Fibroblast of skin of right quadriceps (primary cell): ENCODE measurements at places on chromosomes 3 and 15.
A peak's percentile ranks its signal among the peaks of the same experiment; 100 is the strongest.

GRCh38 chr3:146052056-146052790, 108.8 kb downstream of the PLOD2 start:
- no peak for DNase-seq

DNA sequence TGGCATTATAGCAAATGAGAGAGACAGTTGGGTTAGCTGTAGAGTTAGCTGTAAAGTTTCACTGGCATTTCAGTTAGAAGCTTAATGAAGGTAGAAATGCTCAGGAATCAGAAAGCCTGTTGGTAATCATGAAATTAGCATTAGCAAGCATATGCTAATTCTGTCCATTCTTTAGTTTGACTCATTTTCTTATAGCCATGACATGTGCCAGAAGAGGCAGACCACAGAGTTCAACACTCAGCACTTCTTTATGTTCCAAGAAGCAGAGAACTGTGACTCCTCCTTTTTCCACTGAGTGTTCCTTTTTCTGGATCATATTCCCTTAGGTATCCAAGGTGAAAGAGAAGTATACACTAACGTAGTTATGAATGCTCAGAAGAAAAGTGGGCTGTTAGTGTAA, 276.2 kb upstream of the SGO1 start:
- DNase-seq: no peak

DNA sequence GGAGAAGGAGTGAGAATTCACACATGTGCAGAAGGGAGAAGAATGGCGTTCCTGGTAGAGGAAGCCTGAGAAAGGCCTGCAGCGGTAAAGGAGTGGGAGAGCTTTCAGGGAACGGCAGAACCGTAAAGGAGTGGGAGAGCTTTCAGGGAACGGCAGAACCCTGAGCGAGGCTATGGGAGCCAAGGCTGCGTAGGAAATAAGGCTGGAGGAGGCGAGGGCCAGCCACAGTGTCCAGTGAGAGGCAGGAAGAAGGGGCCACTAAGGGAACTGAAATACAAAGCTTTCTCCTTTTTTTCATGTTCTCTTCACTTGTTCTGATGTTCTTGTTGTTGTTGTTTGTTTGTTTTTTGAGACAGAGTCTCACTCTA, 41.6 kb downstream of the GOLGA6L10 start:
- no peak for DNase-seq

GRCh38 chr3:121072133-121072532, 164.1 kb downstream of the STXBP5L start:
- DNase-seq: no peak

GRCh38 chr3:119297169-119297568, 3.0 kb downstream of the ARHGAP31 start:
- DNase-seq: peak; percentile 70

GRCh38 chr3:46917257-46917656, 39.7 kb downstream of the PTH1R start:
- no peak for DNase-seq

GRCh38 chr3:108970561-108970960, 16.9 kb upstream of the GUCA1C start:
- DNase-seq: no peak

DNA sequence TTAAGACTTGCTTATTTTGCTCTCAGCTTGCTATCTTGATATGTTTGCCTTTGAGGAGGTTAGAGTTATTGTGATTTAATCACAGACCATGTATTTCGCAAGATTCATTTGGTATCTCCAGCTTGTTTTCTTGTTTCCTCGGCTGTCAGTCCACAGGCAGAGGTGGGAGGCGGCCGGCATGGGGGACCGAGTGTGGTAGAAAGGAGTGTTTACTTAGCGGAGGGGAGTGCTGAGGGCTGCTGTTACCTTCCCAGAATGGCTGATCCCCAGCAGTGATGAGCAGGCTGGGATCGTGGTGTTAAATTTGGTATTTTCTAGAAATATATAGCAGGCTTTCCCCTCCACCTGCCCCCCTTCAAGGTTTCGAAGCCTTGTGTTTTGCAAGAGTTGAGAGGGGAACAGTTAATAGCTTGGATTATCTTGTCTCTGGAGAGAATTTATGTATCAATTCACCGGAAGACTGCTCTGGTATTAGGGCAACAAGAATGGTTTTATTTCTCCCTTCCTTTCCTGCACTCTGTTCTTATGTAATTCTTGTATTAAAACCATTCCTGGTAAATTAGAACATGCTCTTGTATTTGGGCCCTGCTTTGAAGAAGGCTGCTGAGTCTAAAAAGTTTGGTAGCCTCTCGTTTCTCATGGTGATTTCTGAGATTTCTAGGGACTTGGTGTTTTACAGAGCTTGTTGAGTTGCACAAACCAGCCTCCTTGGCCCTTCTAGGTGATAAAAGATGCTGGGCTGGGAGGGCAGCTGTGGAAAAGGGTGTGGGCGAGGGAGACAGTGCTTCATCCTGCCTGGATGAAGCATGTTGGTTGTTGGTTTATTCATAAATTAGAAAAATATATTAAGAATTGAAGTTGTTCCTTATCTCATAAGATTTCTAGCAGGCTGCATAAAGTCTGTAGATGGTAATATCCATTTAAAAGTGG, 151.4 kb downstream of the IGF1R start:
- DNase-seq: peak; percentile 76

DNA sequence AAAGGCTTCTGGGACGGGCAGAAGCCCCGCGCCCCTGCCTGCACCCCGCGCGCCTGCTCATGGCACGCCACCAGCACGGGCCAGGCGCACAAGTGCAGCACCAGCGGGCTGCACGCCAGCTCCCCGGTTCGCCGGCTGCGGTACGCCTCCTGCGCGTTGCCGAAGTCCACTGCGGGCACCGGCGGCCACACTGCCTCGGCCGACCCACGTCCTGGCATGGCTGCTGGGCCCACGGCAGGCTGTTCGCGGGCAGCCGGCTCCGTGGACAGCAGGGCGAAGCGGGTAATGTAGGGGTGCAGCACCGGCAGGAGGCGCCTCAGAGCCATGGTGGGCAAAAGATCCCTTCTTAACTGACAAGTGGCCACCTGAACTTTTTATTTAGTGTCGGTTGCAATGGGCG, 34.8 kb downstream of the MCCC1 start:
- no peak for DNase-seq

DNA sequence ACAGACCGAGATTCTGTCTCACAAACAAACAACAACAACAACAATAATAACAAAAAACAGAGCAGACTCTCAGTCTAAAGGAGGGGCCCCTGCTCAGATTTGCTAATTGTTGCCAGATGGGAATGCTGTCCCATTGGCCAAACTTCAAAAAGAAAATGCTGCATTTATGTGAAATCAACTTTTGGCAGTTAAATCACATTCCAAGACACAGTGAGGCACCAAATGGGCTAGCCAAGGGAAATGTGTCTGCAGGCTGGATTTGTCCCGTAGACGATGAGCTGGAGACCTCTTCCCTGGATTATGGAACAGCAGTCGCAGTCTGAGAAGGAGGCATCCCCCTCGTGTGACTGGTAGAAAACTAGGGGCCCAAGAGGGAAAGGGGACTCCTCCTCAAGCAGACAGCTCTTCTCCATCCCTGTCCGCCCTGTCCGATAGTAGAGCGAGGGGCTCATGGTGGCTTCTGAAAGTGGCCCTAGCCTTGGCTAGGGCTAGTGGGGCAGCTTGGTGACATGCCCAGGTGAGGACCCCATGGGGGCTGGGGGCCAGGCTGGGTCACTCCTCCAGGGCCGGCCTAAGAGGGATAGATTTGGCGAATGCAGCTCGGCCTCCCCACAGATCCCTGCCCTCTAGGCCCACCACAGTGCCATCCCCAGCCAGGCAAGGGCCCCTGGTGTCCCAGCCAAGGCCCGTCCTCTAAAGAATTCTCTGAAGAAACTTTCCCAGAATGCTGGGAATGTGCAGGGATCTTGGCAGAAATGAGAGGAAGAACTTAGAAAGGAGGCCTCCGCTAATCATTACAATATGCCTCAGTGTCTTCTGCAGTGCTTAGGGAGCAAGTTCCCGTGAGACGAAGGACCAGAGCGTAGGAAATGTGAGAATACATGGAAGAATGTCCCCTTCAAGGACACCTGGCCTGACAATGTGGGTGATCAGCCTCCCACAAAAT, 2.0 kb downstream of the SLC22A14 start:
- DNase-seq: peak; percentile 84

DNA sequence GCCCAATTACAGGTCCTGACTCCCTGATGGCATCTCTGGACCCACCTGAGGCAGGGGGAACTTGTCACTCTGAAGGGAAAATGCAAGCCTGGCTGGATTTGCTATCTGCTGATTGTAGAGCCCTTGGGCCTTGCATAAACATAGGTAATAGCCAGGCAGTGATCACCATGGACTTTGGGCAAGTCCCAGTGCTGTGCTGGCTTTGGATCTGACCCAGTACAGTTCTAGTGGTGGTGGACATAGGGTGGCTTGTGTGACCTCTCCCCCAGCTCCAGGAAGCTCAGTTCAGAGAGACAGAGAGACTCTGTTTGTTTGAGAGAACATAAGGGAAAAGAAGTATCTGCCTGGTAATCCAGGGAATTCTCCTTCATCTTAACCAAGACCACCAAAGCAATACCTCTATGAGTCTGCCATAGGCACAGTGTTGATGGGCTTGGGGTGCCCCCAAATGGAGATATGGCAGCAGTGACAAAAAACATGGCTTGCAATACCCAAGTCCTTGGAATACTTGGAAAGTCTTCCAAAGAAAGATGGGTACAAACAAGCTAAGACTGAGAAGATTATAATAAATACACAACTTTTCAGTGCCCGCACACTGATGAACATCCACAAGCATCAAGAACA, 348.5 kb downstream of the PYDC2 start:
- peak; percentile 20 for DNase-seq

DNA sequence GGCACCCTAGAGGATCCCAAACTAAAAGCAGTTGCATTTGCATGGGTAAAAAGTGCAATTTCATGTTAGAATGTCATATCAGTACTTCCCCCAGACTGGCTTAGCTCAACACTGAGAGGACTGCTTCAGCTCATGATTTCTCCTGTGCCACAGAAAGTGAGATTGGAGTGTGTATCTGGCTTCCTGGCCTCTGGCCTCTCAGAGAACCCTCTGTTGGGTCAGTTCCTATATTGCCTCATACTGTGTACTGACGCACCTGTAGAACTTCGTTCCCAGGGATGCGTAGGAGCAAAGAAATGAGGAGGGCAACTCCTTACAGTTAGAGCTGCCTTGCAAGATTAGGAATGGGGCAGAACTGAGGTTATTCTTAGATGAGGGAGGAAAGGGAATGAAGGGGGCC, 340.8 kb downstream of the TIGIT start:
- DNase-seq: no peak

GRCh38 chr3:149340310-149340933, 7.0 kb upstream of the TM4SF18 start:
- peak; percentile 46 for DNase-seq

DNA sequence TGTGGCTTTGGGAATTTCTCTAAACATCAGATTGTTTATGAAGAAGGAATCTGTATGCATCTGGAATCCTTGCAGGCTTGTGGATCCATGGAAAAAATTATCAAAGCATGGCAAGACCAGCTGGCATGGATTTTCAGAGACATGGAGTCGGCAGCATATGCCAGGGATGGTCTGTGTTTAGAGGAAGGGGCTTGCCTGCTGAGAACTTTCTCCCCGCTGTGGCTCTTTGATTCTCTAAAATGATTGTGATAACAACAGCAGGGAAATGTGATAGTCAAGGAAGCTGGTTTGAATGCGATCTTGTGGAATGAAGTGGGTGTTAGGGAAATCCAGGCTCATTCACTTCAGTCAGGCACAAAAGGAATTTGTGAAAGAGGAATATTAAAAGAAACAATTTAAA, 245.7 kb upstream of the THRB start:
- DNase-seq: no peak

DNA sequence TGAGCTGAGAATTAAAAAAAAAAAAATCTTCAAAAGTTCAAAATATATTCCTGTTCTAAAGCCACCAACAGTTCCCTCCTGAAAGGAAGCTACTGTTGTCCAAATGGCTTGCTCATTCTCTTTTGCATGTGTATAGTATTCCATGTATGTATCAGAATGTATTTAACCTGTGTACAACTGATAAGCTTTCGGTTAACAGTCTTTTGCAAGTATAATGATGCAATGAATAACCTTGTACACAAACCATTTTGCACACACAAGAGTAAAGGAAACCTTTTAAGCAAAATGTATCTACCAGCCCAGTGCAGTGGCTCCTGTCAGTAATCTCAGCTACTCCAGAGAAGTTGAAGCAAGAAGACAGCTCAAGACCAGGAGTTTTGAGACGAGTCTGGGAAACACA, 32.6 kb downstream of the TOPBP1 start:
- DNase-seq: no peak

- no peak for DNase-seq
These were observed 835 bp downstream of the SEMA5B start for GRCh38 chr3:123026565-123027291.

DNA sequence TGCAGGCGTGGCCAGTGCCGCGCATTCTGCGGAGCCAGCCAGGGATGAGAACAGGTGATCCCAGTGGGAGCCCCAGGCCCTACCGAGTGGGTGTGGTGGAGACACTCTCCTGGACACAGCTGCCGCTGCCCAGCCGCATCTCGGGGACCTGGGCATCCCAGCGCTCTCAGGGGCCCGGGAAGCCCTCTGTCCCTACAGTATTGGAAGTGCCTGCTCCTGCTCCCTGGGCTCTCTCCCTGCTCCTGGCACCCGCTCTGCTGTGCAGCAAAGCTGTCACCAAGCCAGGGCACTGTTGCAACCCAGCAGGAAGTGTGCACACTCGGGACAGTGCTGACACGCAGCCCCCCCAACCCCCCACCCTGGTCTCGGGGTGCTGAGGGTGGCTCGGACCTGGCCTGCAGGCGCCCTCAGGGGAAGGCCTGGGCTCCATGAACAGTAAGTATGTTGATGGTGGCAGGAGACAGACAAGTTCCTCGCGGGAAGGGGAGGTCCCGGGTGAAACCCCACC, 1177.4 kb upstream of the GBE1 start:
- DNase-seq: no peak

GRCh38 chr15:62428851-62429598, 263.9 kb upstream of the C2CD4B start:
- DNase-seq: no peak

GRCh38 chr3:139312959-139313358, 30.9 kb upstream of the MRPS22 start:
- DNase-seq: peak; percentile 51

GRCh38 chr3:56373386-56373785, 94.9 kb downstream of the ERC2 start:
- no peak for DNase-seq

- DNase-seq: peak; percentile 19
These were observed 519 bp downstream of the ABHD6 start for GRCh38 chr3:58237941-58238681.

DNA sequence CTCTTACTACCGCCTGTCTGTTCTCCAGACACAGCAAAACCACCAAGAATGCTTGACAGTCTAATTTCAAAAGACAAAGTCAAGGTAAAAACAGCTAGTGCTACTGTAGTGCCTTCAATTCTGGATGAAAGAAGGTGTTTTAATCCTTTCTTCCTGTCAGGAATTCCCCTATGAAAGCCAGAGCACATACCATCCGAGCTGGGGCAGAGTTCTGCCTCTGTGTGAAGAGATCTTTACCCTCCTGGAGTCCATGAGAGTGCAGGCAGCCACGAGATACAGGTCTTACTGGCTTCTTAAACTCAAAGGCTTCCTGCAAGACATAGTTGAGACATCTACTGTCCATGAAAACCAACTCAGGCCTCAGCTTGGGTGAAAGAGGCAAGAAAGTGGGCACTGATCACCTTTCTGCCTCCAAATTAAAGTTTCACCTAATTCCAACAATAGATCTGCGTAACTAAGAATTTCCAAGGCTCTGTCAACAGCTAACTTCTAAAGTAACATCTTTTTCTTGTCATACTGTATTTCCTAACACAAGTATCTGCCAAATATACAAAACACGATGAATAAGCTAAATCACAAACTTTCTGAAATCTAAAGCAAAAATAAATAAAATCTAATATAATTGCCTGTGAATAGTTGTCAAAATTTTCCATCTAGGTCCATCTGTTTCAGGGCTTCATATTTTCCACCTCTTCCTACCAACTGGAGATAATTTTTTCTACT, 7.5 kb downstream of the CDC25A start:
- no peak for DNase-seq

- DNase-seq: peak; percentile 95
These were observed 30.9 kb downstream of the DAG1 start for GRCh38 chr3:49500732-49501609.
